Cardiac muscle cell (in vitro differentiated cells and primary cell): ENCODE measurements at places on chromosomes 2 and 18. TPM values are rescaled to one million over a fixed set of nuclear protein-coding genes. Genes with fewer than 3 reads are reported as not detected.

The BMP10 gene
- total RNA-seq = 0.46 and 0.95 TPM in 2 replicates

The UGT1A10 gene
- total RNA-seq = not detected in 2 replicates

- no peaks in the 10 kb centered on the region for H3K27me3 ChIP-seq
- peak overlapping the region; percentile 23 for H3K27ac ChIP-seq
- H3K4me1 ChIP-seq = peaks cover 11% of the 10 kb centered on the region
Measured at GRCh38 chr2:76268902-76269620, 558.3 kb upstream of the GCFC2 start.

DNA sequence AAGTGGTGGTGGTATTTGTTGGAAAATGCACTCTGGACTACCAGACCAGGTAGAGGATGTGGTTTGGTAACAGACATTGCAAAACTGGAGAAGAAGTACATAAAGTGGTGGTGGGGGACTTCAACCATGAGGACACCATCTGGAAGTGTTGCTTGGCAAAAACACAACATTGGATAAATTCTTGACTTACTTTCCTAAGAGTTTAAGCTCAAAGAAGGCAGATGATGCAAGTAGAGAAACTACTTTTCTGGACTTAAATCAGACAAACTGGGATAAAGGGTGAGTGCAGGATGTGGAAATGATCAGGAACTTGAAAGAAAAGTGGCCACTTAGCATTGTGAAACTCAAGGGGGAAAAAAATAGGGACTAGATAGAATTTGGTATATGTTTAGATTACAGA lies 487.4 kb downstream of the ZEB2 start:
- no peaks in the 10 kb centered on the region for H3K36me3 ChIP-seq
- DNase-seq = no peak
- H3K27me3 ChIP-seq = no peaks in the 10 kb centered on the region
- no peak overlapping the region for H3K4me3 ChIP-seq
- no peaks in the 10 kb centered on the region for H3K4me1 ChIP-seq

GRCh38 chr18:13548966-13549879 lies 177.1 kb downstream of the FAM210A start:
- H3K4me1 ChIP-seq = no peaks in the 10 kb centered on the region
- H3K27me3 ChIP-seq = no peaks in the 10 kb centered on the region
- no peaks in the 10 kb centered on the region for H3K36me3 ChIP-seq
- no peak overlapping the region for H3K27ac ChIP-seq
- DNase-seq = no peak
